ENCODE measurements at places on chromosomes 1 and 21.

DNA sequence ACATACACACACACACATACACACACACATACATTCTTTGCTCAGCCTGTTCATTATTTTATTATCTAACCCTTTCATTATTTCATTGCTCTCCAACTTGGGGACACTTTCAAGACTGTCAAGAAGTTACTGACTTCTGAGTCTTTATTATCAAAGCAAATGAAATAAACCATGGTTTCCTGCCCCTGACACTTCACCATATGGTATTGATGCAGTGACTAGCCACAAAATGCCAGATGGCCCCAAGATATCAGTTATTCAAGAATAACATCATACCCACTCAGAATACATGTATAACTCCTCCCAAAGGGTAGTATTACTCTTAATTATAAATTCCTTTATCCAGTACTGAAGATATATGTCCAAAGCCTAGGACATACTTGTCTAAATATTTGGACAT, 197.3 kb downstream of the MRPL39 start:
- no peak for DNase-seq

DNA sequence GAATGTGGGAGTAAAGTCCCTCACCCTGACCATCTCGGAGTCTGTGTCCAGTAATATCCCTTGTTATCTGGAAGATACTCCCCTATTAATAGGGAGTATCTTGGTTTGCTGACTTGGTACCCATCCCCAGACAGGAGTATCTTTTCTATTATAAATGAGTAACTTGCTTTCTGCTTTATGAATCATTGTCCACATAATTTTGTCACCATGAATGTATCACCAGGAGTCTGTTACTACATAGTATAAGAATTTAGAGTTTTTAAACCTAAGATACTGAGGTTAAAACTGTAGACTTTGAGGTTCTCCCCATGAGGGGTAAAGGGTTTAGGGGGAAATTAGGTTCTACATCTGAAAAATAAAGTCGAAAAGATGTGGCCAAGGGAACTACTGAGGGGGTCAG, 175.6 kb downstream of the FCRL5 start:
- no peak for DNase-seq

GRCh38 chr1:228059634-228060457, 22.7 kb upstream of the ARF1 start:
- DNase-seq: no peak

- DNase-seq: no peak
Measured at GRCh38 chr21:34941162-34941561, 107.9 kb downstream of the RUNX1 start.

- no peak for DNase-seq
Measured at GRCh38 chr1:168236836-168237611, 11.2 kb downstream of the SFT2D2 start.

DNA sequence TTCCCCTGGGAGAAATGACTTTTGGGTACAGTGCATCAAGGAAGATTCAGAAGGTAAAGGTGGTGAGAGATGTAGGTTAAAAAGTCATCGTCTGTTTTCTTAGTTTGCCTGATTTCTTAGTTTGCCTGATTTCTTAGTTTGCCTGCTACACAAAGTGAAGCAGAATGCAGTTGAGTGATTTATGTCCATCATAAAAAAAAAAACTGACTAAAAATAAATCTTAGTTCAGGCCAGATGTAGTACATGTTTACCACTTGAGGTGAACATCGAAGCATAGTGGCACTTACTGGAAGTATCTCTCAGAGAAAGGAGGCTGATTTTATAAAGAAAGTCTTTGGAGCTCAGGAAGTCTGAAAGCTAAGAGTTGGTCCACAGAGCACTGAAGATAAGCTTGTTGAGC, 79.5 kb downstream of the LRRC8D start:
- no peak for DNase-seq
